ENCODE measurements at places on chromosomes 11 and 22.

DNA sequence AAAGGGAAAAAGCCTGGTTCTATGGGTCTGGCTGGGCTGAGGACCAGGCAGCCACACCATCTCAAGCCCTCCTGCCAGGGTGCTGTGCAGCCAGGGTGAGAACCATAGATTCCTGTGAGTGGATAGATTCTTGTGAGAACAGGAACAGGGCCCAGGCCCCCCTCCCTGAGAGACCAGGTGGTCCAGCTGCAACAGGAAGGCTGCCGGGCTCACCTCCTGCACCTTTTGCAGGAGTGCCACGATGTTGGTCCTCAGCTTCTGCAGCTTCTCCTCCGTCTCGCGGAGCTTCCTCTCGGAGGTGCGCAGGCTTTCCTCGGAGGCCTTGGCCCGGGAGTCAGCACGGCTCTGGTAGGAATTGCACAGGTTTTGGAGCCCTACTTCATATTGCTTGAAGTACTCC lies 40.8 kb downstream of the MORC2 start:
- no peak for DNase-seq

DNA sequence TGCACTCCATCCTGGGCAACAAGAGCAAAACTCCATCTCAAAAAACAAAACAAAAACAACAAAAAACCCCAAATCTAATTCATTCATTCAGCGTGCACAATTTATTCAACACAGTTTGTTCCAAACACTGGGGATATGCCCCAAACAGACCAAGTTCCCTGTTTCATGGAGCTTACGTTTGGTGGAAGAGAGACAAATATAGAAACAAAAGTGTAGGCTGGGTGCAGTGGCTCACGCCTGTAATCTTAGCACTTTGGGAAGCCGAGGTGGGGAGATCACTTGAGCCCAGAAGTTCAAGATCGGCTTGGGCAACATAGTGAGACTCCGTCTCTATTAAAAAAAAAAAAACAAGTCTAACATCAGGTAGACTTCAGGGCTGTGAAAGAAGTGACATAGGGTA lies 52.4 kb downstream of the PTPRJ start:
- no peak for DNase-seq

GRCh38 chr22:35684270-35684700 lies 33.4 kb upstream of the APOL5 start:
- no peak for DNase-seq

DNA sequence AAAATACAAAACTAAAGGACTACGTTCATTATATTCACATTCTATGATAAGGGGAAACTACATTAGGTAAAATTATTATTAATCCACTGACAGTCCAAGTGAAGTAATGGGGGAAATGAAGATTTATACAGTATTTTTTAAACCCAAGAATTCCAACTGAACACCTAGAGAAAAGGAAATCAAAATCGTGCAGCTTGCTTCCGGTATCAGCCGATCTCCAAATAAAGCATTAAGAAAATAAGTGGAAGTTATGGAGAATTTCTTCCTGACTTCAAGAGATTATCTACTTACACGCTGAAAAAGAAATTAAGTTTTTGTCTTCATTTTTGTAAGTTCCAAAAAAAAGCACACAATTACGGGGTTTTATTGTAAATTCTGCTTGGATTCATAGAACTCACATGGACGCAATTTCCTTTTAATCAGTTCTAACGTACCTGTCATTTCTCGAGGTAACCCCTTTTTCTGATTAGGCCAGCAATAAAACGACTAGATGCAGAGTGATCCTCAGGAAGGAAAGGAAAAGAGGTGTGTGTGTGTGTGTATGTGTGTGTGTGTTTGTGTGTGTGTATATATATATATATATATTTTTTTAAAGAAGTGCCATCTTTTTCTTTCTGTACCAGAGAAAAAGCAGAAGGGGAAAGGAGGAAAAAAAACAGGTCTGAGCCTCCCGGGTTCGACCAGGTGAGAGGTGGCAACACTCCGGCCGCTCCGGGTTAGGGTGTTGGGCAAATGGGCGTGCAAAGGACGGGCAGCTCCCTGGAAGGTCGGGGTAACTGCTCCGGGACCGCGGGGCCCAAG lies 1.1 kb downstream of the ZBTB44 start:
- DNase-seq = no peak

DNA sequence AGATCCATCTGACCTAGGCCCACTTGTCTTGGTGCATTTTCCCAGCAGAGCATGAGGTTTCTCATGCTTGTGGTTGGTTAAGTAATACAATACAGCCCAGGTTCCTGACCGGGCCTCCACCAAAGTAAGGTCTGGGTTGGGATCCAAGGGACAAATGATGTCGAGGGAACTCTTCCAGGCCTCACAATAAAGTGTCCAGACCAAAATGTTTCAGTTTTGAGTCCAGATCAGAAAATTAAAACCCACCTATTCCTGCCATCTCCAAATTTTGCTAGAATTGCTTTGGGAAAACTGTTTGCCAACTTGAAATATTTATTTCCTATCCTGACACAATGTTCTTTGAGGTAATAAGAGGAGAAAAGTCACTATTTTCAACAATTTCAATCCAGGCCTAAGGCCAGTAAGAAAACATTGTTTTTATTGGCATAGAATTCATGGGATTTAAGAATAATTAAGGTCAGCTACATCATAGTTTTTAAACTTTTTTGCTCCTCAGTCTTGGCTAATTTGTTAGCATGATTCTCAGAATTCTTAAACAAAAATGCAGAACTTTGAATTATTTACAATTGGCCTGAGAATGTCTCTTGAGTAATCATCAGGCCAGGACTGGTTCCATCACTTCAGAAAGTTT lies 51.4 kb downstream of the ME3 start:
- no peak for DNase-seq

GRCh38 chr22:47143249-47143938 lies 380.9 kb downstream of the TBC1D22A start:
- DNase-seq = no peak

- no peak for DNase-seq
These were observed 7.4 kb upstream of the VSIG10L2 start for GRCh38 chr11:125938418-125938817.

DNA sequence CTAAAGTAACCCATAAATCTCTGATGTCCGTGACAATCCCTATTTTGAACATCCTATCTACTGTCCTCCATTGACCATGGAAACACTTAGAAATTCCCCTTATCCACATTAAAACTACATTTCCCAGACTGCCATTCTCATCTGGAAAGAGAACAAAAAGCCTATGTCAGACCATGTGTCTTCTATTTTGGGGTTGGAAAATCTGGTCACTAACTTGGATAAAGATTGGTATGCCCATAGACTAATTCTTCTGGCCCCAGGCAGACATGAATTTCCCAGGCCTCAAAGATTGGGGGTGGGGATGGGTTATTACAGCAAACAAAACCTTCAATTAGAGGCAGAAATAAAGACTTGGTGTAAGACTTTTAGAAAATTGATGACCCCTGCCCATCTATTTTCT lies 30.9 kb upstream of the CREB3L1 start:
- no peak for DNase-seq

GRCh38 chr22:30705710-30706651 lies 11.3 kb downstream of the OSBP2 start:
- peak; percentile 77 for DNase-seq

DNA sequence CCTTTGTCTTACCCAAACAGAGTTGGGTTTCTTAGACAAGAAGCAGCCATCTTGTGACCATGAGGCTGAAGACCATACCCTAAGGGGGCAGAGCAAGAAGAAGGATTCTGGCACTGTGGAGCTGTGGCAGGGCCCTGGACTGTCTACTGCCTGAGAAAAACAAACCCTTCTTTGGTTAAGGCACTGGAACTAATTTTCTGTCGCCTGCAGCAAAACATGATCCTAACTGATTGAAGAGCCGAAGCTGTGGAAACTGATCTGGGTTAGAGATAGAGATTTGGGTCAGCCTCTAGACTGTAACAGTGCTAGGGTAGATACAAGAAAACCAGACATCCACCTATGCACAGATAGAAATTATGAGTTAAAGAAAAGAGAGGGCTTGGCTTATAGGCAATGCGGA lies 11.3 kb upstream of the ACER3 start:
- DNase-seq = no peak

DNA sequence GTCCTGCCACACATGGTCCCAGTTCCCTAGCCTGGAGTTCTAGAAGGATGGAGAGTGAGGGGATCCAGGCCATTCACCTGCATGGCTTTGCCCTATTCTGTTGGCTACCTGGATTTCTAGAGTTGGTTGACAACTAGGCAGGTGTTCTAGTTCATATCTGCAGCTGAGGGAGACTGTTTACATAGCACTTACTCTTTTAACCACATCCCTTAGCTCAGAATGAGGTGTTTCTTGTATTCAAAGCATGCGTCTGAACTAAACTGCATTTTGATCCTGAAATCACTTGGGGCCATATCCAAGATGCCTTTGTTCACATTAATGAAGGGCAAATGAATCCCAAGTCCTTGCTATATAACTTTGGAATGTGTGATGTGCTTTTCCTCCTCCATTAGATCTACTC lies 60.9 kb downstream of the SYT13 start:
- no peak for DNase-seq

- no peak for DNase-seq
These were observed 628.2 kb downstream of the FAM181B start for GRCh38 chr11:82105331-82105998.

DNA sequence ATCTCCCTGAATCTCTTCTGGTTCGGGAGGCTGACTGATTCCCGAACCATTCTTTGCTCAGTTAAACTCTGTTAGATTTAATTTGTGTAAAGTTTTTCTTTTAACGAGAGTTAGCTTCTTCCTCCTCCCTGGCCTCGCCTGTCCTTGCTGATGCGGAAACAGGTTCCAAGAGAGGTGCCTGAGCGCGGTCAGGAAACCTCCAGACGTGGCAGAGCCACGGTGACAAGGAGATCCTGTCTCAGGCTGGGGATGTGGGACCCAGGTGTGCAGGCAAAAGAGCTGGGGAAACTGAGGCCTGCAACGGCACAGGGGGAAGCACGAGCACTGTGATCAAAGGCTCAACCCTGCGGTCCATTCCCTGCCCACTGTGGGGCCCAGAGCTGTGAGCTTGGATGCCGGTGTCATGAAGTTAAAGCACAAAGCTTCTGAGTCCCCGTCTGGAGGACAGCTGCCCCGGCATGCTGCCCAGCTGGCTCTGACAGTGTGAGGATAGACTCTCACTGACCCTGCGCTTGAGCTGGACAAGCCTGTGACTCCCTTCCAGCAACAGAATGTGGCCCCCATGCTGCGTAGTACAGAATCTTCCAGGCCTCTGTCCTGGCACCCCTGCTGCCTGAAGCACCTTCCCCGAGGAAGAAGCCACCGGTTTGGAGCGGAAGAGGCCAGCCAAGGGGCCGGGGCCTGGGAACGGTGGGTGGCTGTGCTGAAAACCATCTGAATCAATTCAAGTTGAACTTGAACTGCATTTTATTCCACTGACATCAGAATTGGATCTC lies 960.6 kb downstream of the BRD1 start:
- no peak for DNase-seq

GRCh38 chr11:69075421-69076128 lies 26.8 kb downstream of the TPCN2 start:
- DNase-seq = no peak

GRCh38 chr11:47271328-47271727 lies 1.4 kb downstream of the MADD start:
- no peak for DNase-seq

DNA sequence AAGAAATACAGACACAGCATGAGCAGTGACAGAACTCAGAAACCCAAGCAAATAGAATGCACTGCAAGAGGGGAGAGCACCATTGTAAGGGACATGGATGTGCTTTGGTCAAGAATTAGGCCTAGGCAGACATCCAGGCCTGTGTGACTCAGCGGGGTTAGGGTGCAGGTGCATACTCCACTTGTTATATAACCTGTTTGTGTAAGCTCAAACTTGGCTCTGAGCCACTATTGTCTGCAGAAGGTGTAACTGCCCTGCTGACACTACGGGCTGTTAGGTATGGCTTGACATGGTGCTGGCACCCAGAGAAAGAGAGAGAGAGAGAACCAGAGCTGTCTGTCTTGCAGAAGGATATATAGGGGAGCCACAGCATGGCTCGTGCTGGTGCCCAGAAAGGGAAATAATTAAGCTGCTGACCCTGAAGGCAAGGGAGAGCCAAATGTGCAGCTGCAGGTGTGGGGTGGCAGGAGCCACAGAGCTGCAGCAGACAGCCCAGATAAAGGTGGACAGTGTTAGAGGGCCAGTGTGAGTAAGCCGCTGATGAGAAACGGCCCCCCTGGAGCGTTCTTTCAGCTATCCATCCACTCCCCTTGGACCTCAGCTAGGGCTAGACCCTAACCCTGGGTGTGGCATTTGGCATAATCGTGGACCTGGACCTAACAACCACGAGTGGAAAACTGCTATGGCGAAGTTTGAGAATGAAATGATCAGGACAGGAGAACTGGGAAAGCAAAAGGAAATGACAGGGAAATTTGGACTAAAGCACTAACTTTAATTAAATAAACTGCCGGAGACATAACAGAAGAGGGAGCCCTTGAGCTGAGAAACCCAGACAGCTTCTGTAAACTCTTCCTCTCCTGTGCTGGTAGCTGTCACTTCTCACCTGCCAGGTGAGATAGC lies 253.0 kb upstream of the CCDC179 start:
- no peak for DNase-seq

DNA sequence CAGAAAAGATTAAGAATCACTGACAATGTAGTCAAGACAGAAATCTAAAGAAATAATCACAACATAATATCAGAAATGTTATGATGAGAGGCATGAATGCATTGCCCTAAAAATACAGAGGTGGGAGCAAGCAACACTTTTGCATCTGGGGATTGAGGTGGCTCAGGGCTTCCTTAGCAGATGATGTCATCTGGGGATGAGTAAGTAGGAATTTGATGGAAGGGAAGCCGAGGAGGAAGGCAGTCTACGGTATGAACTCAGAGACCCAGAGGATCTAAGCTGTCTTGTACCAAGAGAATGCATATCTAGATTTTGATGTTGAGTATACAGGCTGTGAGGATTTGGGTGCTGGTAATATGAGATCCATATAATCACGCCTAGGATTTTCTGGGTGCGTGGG lies 193.0 kb upstream of the SNX19 start:
- DNase-seq = no peak

DNA sequence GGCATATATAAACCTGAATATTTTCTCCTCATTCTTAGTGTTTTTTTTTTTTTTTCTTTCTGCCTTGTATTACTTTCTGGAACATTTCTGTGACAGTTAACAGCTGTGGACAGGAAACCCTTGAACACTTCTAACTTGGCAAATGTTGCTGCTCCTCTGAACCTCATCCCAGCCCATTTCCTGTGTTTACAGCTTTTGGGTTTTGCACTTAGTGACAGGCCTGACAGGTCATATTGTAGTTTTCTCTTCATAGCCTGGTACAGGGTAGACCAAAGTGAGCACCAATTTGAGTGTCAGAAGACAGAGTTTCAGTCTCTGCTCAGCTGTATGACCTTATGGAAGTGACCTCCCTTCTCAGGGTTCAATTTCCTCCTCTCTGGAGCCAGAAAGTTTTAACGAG lies 91.6 kb downstream of the STIM1 start:
- peak; percentile 88 for DNase-seq
